ENCODE measurements at places on chromosomes 3 and 15.
A peak's percentile ranks its signal among the peaks of the same experiment; 100 is the strongest.

- DNase-seq: no peak
Observed at GRCh38 chr3:172669021-172669420, 41.8 kb downstream of the NCEH1 start.

DNA sequence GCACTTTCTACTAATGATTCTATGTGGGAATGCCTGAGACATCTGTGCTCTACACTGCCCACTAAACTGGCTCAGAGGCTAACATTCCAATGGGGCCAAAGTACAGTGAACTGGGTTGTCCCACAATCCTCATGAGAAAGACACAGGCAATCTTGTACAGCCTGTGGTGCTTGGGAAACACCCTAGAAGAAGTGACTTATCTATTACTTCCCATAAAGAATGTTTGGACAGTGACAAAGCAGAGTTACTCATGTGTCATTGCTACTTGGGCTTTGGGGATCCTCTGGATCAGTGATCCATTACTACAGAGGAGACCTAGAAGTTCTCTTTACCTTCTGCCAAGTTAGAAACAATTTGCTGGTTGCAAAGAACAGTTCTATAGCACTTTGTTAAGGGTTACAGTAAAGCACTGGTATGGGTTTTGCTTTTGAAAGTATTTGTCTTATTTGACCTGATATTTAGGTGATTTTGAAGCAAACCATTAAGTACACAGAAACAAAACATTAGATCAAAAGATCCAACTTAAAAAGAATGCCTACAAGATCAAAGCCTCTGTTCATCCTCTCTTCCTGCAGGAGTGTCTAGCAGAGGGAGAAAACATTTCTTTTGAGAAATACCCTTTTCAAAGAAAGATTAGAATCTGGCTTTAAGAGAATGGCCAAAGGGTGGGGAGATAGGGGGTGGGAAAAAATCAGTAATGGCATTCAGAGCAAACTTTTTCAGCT lies 75.8 kb downstream of the CTNNB1 start:
- no peak for DNase-seq

- no peak for DNase-seq
Observed at GRCh38 chr3:13866041-13866965, 13.6 kb downstream of the WNT7A start.

- no peak for DNase-seq
Observed at GRCh38 chr3:157145606-157146322, 14.2 kb downstream of the CCNL1 start.

DNA sequence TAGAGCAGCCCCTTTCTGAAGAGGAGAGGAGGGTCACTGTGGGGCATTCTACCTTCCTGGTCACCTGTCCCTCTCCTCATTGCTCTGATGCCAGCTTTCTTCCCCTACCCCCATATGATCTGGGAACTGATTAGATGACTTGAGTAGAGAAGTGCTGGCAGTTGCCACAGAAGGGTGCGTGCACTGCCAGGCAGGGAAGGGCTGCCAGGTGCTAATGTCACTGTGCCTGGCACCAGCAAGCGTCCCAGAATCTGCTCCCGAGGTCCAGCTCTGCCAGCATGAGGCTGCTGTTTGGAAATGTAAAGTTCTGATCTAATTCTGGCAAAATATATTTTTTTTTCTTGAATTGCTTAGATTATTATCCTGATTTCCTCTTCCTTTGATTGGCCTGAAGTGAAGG lies 52.8 kb downstream of the PPM1L start:
- DNase-seq: no peak

- peak; percentile 61 for DNase-seq
Observed at GRCh38 chr3:73766599-73767381, 142.0 kb upstream of the PDZRN3 start.

DNA sequence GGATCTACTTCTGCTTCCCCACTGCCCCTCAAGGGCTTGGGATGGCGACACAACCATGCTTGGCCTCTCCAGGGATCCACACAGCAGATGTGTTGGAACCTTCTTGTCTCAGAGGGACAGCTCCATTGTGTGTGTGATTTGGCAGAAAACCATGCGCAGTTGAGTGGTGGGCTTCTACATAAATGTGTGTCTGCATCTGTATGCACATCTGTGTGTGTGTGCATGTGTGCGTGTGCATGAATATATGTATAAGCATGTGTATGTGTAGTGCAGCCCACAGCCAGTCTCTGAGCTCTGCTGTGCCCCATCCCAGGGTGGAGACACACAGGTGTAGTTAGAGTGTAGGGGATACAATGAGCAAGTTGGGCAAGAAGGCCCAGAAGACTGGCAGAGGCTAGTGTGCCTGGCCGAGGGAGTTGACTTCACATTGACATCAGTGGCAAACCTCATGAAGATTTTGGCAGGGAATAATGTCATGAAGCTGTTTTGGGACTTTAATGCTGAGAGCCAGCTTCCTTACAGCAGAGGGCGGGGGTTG lies 8.1 kb downstream of the GLYCTK start:
- DNase-seq: no peak

GRCh38 chr3:56981445-56982230 lies 78.8 kb upstream of the SPATA12 start:
- DNase-seq: no peak

DNA sequence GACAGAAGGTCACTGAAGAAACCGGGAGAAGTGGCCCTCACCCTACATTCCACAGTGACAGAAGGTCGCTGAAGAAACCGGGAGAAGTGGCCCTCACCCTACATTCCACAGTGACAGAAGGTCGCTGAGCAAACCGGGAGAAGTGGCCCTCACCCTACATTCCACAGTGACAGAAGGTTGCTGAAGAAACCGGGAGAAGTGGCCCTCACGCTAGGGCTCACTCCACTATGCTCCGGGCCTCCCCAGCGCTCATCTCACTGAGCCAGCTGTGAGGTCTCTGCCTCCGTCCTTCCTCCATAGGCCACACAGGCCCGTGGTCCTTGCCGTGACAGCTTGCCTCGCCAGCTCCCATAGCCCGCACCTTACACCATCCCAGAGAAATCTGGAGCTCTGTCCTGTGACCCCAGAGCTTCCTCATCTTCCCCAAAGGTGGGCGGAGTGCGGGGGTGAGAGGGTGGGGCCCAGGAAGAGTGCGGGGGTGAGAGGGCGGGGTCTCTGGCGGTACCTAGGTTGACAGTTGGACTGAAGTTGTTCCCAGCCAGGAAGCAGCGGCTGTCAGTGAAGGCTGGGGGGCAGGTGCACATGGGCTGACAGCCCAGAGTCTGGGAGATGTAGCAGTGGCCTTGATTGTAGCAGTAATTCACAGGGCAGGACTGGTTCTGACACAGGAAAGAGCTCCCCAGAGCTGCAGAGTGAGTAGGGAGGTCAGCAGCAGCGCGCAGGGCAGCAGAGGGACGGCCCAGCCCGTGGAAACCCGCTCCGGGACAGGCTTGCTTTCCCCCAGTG lies 32.0 kb downstream of the MUC20 start:
- no peak for DNase-seq

- no peak for DNase-seq
Observed at GRCh38 chr15:84391191-84391590, 155.6 kb downstream of the GOLGA6L4 start.

DNA sequence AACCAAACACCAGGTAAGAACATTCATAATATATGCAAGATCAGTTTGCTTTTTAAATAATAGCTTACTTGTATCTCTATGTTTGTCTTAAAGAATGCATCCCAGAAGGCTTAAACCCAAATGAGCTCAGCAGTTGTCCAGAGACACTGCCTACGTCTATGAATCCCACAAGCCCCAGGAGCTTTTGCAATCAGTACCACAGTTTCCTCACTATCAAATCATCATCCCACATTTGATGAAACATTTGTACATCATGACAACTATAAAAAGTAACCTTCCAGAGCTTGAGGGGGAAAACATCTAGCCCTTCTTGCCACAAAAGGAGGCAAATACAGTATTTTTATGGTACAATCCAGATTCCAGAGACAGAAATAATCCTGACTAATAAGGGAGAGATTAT lies 63.7 kb downstream of the ATP8B4 start:
- no peak for DNase-seq

DNA sequence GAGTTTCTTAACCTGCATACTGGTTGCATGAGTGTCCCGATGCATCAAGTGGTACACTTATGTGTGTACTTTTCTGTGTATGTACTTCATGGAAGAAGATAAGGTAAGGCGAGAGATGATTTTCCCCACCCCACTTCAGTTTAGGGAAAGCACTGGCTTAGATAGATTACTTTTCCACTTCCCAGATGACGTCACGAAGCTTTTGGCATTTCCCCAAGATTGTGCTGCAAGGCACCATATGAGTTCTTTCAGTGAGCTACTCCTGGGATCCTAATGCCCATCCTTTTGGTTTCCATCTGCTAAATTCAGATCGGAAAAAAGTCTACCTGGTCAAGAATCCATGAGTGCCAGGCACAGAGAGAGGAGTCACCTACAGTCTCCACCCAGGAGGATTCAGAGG lies 4.5 kb downstream of the IL17RB start:
- DNase-seq: peak; percentile 23

GRCh38 chr15:61318301-61318700 lies 89.2 kb upstream of the RORA start:
- DNase-seq: no peak

DNA sequence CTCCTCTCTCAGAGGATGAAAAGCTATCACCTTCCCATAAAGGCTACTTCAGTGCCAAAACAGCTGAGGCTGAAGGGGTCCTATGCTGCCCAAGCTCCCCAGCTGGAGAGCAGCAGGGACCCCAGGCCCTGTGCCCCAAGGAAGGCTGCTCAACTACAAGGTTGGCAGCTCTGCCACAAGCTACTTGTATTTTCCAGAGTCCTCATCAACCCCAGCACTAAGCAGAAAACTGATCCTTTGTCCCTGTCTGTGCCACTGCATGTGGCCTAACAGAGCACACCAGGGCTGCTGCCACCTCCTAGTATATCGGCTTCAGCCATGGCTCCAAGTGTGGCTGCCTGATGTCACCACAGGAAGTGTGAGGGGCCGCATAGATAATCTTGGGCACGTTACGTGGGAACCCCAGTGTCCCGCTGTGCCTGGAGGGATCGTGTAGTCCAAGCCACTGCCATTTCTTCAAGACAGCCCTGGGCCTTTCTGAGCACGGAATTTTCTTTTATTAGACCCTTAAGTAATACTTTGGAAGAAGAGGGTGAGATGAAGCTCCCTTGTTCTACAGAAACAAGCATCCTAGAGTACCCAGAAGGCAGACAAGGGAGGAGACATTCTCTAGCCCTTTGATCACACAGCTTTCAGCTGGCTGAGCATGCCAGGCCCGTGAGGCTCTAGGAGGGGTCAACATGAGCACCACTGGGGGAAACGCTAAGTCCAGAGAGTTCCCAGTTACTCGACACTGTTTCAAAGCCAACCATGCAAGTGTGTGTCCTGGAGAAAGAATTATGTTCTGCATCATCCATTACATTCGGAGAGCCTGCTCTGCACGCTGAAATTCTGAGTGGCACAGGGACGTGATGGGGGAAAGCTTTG lies 60.7 kb downstream of the CAPN7 start:
- no peak for DNase-seq

DNA sequence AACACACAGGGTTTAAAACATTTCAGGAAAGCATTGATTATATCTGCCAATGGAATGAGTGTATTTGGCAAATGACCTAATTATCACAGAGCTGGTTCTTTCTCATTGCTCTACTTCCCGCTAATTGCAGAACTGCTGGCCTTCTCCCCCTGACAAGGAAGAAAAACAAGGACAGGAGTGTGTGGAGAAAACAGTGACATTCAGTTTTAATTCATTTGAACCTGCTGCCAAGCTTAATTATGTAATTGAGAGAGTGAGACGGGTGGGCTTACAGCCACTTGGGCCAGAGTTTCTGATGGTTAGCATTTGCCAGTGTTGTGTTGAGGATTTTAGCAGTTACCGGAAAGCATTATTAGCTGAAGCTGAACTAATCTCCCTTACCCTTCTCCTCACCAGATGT lies 301.4 kb downstream of the RBMS3 start:
- no peak for DNase-seq

DNA sequence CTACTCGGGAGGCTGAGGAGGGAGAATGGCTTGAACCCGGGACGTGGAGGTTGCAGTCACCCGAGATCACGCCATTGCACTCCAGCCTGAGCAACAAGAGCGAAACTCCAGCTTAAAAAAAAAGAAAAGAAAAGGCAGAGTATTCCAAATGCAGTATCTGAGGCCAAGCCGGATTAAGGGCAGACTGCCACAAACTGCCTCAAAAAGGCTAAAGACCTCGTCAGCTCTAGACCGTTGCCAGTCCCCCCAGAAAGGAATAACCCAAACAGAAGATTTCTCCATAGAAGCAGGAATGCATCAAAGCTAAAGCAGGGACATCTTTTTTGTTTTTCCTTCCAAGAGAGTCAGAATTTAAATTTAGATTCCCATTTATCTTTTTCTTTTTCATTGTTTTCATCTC lies 72.9 kb downstream of the TM4SF4 start:
- DNase-seq: peak; percentile 90

DNA sequence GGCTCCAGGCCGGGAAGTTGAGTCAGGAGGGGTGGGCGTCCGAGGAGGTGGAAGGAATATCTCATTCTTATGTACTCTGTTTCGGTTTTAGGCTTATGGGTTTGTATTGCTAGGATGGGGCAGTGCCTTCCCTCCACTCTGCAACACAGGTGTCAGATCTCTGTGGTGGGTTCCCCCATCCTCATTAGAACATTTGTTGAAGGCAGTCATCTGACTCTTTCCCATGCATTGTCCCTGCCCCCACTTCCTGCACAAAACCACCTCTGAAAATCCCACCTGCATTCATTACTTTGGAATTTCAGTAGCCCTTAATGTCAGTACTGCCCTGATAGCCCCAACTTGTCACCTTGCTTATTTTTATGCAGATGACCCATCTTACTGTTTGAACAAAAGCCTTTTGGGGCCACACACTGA lies 29.5 kb downstream of the GYG1 start:
- DNase-seq: no peak

DNA sequence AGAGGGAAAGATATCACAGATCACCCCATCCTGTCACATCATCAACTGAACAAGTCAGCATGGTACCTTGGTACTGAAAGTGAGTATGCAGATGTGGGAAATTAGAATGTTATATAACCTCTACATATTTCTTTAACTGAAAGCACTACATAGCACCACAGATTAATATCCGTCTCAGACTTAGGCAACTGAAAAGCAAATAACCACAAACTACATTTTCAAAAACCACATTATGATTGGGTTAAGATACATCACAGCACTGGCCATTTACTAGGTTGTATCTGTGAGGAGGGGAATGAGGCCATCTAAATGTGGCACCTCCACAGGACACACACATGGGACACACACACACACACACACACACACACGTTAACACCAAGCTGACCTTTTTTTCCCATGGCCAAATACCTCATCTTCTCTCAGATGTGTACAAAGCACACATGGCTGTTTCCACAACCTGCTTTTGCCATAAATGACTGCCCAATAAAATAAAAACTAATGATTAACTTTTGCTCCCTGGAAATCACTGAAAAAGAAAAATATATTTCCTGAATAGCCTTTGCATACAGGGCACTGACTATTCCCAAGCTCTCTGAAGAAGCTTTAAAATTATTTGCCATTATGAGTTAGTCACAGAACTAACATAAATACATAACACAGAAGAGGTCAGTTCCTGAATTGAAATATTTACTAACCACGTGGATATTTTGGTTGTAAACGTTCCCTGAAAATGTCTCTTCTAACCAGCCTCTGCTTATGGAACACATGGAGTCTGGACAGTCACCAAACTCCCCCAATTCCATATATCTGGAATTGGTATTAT lies 60.1 kb downstream of the SUMF1 start:
- no peak for DNase-seq

GRCh38 chr3:192884777-192885773 lies 32.6 kb downstream of the MB21D2 start:
- DNase-seq: no peak

Data from hindlimb muscle (tissue), 1 donor.